RPMI7951 (cell line): ENCODE measurements at places on chromosomes 1 and 21. TPM values are rescaled to one million over a fixed set of nuclear protein-coding genes. Genes with fewer than 3 reads are reported as not detected.

DNA sequence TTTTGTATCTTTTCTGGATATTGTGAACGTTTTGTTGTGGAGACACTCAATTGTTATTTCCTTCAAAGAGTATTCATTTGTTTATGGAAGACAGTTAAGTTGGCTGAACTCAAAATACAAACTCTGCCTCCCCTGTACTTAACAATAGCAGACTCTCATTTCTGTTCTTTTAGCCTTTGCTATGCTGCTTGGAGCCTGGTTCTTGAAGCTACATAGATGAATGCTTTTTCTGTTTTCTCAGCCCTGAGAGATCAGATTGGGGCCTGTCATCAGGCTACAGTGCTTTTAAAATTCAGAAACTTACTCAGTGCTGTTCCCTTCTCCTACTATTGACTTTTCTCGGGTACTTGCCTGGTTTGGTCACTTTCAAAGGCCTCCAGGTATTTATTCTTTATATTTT lies 215.7 kb upstream of the LYPLAL1 start:
- DNase-seq: no peak

GRCh38 chr1:231719485-231720183 lies 93.0 kb downstream of the DISC1 start:
- DNase-seq: no peak

The SERPINC1 gene
- total RNA-seq: 0.39 and 1.1 TPM in 2 replicates

- no peak for DNase-seq
These were observed 19.6 kb upstream of the KCNQ4 start for GRCh38 chr1:40763742-40764532.
